ENCODE measurements at places on chromosomes 3 and 15.

- no peak for DNase-seq
Observed at GRCh38 chr3:149626671-149627070, 31.2 kb downstream of the WWTR1 start.

- DNase-seq, result no peak
Observed at GRCh38 chr3:127226457-127226856, 33.5 kb downstream of the PRR23E start.

DNA sequence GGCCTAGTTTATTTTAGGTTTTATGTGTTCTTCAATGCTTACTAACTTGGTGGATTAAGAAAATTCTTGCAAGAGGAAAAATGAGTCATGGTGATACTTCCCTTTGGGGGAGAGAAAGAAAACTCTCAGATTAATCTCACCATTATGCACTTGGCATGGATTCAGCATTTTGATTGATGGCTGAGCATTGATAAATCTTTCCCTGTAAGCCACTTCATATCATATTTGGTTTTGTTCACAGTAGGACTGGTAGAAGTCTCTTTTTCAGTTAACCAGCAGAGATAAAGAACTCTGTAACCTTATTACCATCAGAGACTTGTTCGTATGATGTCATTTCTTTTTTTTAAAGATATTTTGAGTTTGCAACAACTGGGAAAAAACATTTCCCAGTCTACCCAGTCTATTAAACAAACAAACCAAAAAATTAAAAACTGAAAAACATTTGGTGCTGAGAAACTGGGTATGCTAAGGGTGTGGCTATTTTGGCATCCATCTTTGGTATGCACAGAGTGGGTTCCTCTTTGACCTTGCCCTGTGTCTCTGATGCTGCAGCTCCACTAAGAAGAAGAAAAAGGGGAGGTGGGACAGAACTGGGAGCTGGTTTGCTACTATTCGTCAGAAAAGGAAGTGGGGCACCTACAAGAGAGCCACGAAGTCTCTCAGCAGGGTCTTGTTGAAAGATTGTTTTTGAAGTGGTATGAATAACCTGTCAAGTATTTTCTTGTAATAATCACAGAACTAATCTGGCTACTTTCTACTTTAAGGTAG is 17.2 kb downstream of the TMOD3 start:
- peak; percentile 49 for DNase-seq

DNA sequence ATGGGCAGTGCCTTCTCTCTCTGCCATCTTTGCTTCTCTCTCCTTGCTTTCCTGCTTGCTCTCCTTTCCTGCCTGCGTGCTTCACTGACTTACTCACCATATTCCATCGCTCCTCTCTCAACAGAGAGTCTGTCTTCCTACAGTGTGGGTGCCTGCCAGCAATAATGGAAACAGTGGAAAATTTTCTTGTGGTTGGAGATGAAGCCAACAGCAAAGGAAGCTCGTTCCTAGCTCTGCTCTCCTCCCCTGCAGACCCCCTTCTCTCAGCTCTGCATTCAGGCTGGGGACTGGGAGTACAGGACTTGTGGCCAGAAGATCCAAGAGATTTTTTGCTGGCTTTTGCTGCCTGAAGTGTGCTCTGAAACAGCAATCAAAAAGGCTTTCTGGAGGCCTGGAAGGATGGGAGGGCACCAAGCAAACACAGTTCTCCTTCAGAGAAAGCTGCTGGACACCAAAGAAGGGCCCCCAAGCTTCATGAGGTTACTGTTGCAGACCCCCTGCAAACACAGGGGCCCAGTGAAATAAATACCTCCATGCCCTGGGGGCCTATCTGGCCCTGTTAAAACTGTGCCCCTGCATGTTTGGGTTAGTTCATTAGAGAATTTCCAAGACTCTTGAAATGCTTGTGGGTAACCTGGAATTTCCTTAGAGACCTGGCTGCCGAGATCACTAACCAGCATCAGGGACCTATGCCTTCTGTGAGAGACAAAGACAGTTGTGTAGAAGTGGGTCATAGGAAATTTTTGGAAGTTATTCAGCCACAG is 149.9 kb upstream of the RASGRP1 start:
- DNase-seq, result no peak

GRCh38 chr15:62998262-62998890 is 44.2 kb upstream of the TPM1 start:
- no peak for DNase-seq
